T1000 (cell line): ENCODE measurements at places on chromosomes 4 and X.

GRCh38 chr4:163603257-163603656 lies 108.8 kb downstream of the TMA16 start:
- no peak for DNase-seq

- no peak for DNase-seq
Observed at GRCh38 chrX:153029875-153030274, 26.4 kb upstream of the PNMA3 start.

- no peak for DNase-seq
Observed at GRCh38 chrX:19883878-19884277, 3.5 kb downstream of the SH3KBP1 start.

DNA sequence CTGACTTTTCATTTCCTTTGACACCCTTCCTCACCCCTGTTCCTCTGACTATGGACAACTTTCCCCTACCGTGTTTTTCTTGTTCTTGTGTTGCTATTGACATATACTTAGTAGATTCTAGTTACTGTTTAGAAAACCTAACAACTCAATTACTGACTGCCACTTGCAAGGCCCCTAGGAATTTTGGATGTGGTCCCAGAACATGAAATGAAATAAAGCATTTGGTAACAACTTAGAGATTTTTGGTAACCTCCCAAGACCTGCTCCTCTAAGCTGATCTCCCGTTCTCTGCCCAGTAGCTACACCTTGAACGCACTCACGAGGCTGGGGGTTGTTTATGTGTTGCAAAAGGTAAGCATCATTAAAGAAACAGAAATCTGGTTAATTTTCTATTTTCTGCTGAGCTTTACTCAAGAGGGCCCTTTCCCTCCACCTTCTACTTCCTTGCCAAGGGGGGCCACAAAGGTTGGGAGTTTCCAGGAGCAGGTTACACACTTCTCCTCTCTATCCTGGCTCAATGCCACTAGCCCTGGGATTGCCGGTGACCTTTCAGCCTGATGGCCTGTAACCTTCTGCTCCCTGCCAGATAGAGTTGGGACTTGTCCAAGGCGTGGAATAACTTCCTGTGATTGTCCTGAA lies 20.5 kb downstream of the GAB3 start:
- no peak for DNase-seq

GRCh38 chrX:41711021-41711667 lies 12.8 kb upstream of the GPR82 start:
- DNase-seq, result no peak

GRCh38 chr4:101670897-101671296 lies 119.6 kb upstream of the BANK1 start:
- DNase-seq, result no peak

- no peak for DNase-seq
Observed at GRCh38 chrX:20414066-20414465, 147.4 kb upstream of the RPS6KA3 start.

GRCh38 chr4:1994938-1995337 lies 13.8 kb downstream of the NELFA start:
- DNase-seq, result no peak

GRCh38 chrX:29461039-29461438 lies 754.3 kb upstream of the MAGEB2 start:
- DNase-seq, result no peak

DNA sequence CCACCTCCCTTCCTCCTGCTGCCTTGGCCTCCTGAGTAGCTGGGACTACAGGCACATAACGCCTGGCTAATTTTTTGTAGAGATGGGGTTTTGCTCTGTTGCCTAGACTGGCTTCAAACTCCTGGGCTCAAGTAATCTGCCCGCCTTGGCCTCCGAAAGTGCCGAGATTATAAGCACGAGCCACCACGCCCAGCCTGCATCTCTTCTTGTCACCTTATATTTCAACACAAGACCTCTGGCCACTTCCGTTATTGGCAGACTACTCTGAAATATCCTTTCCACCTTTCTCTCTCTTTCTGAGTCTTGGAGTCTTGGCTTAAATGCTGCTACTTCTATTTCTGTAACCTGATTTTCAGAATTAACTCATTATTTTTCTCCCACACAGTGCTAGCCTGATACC lies 5.6 kb downstream of the KIAA0232 start:
- no peak for DNase-seq

GRCh38 chr4:140790765-140791164 lies 34.6 kb upstream of the TBC1D9 start:
- DNase-seq, result no peak

DNA sequence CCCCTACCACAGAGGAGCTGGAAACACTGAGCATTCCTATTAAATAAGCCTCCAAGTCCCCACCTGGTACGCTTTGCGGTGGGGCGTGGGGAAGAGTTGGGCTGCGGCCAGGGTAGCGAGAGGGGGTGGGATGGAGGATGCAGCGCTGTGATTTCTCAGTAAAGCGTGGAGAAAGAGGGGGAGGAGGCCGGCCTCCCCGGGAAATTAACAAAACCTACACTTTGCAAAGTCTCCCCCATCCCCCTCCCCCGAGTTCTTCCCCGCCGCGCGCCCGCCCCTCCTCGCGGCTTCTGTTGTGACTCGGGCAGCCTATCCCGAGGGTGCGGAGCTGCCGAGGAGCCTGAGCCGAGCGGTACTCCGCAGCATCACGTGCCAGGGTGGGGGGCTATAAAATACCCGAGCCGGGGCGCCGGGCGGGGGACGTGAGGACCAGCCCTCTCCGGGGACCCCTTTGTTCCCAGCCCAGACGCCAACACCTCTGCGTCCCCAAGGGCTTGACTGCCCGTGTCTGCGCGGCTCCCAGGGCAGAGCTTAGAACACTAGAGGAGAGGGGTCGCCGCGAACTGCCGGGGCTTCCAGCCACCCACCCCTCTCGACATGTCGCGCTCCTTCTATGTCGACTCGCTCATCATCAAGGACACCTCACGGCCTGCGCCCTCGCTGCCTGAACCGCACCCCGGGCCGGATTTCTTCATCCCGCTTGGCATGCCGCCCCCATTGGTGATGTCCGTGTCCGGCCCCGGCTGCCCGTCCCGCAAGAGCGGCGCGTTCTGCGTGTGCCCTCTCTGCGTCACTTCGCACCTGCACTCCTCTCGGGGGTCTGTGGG lies at the start of gene GSX2:
TSS of gene GSX2 (plus strand) at position 416 of the 827 bp plus-strand sequence. CDS start at position 598, 182 bp downstream.
- no peak for DNase-seq

DNA sequence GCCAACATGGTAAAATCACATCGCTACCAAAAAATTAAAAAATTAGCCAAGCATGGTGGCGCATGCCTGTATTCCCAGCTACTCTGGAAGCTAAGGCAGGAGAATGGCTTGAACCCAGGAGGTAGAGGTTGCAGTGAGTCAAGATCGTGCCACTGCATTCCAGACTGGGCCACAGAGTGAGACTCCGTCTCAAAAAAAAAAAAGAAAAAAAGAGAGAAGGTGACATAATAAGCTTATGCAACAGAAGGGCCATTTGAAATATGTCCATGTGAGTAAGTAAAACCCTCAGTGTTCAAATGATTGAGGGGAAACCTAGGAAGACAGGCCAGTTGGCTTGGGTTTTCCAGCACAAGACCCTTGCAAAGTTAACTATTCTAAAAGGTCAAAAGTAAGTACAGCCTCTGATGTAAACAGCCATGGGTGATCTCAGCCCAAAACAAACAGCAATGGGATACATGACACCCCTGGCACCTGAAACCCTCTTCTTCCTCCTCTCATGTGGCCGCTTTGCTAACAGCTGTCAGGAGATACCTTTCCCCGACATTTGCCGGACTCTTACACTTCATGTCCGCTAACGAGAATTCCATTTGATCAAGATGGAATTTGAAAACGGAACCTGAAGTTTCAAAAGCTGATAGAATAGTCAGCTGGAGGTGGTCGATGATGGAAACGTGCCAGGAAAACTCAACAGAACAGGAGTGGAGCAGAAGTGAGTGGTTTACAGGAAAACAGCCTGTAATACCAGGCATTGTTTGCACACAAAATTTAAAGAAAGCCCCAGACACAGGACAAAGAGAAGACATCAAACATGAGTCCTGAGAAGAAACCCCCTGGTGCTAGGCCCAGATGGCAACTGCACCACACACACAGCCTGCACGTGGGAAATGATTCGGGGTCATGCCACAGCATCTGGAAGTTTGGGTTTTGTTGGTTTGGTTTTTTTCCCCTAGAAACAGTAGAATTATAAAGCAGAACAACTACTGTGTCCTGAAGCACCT lies 93.0 kb upstream of the STS start:
- no peak for DNase-seq
